ENCODE measurements at places on chromosomes 1 and 21.

- no peak for DNase-seq
Observed at GRCh38 chr21:45969921-45970673, 11.5 kb upstream of the COL6A1 start.

- no peak for DNase-seq
Observed at GRCh38 chr1:174990382-174990999, 9.3 kb upstream of the CACYBP start.

DNA sequence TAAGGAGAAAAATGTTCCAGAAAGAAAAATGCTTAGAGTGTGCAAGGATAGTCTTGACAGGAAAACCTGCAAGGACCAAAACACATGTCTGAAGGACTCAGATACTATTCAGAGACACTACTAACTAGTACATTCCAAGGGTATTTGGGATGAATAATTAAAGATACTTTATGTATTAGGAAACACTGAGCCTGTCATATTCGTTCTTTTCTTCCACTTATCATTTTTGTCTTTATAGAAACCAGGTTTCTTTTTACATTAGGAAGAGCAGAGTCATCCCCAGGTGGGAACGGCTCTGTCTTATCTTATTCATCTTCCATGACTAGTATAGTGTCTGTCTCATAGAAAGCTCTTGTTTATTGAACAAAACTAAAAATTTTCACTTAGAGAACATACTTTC lies 296.2 kb upstream of the ESRRG start:
- no peak for DNase-seq

GRCh38 chr1:46159516-46159915 lies 15.4 kb upstream of the TSPAN1 start:
- no peak for DNase-seq

DNA sequence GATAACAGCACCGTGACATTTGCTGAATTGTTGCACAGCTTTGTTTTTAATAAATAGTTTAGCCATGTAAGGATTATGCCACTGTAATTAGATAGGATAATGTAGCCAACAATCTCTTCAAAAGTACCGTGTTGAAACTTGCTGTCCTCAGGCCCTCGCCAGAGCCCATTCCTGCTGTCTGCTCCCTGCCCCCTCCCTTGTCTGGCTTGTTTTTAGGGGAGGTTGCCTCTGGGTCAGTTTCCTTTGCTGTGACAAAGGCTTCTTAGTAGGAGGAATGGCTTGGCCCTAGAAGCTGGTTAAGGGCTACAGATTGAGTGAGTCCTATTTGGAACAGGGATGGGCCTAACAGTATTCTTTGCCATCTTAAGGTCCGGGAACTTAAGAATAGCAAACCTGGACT lies 107.9 kb downstream of the LMO4 start:
- no peak for DNase-seq

- DNase-seq: peak; percentile 33
Observed at GRCh38 chr1:92482665-92483609, 3.8 kb downstream of the GFI1 start.

DNA sequence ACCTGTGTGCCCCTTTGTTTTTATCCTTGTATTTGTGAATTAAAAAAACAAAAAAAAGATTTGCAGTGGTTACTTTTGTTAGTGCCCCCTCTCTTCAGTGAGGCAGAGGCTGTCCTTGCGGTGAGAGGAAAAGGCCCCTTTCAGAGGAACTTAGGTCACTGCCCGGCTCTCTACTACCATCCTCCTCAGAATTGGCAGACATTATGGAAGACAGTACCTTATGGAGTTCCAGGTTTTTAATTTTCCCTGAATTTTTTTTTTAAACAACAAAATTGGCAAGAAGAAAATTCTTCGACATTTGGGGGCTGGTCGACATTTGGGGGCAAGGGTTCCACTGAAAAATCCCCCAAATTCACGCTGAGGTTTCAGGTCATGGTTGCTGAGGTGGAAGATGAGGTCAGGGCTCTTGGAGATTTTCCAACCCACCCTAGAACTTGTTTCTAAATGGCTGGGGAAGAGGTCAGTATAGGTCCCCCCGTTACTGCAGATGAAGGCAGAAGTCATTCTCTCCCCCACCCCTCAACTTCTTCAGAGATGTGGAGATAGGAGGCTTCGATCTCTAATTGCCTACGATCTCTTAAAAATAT lies 5.3 kb downstream of the RXFP4 start:
- DNase-seq: no peak

Measured in activated CD4-positive, alpha-beta T cell treated with anti-CD3 and anti-CD28 coated beads, Interleukin-2, amount 50 U/mL, for 4 hours (primary cell).